ENCODE measurements at places on chromosomes 12 and 14.

GRCh38 chr14:56216626-56217379 lies 98.6 kb downstream of the PELI2 start:
- no peak for DNase-seq

GRCh38 chr12:57135527-57136326 lies 7.4 kb downstream of the LRP1 start:
- DNase-seq: no peak

- DNase-seq: no peak
Measured at GRCh38 chr12:58097741-58098140, 156.4 kb downstream of the ATP23 start.

GRCh38 chr12:20507711-20508110 lies 139.4 kb downstream of the PDE3A start:
- no peak for DNase-seq

- no peak for DNase-seq
Measured at GRCh38 chr14:55043528-55043927, 7.9 kb upstream of the MAPK1IP1L start.

GRCh38 chr12:97493731-97494130 lies 31.1 kb downstream of the RMST start:
- no peak for DNase-seq

DNA sequence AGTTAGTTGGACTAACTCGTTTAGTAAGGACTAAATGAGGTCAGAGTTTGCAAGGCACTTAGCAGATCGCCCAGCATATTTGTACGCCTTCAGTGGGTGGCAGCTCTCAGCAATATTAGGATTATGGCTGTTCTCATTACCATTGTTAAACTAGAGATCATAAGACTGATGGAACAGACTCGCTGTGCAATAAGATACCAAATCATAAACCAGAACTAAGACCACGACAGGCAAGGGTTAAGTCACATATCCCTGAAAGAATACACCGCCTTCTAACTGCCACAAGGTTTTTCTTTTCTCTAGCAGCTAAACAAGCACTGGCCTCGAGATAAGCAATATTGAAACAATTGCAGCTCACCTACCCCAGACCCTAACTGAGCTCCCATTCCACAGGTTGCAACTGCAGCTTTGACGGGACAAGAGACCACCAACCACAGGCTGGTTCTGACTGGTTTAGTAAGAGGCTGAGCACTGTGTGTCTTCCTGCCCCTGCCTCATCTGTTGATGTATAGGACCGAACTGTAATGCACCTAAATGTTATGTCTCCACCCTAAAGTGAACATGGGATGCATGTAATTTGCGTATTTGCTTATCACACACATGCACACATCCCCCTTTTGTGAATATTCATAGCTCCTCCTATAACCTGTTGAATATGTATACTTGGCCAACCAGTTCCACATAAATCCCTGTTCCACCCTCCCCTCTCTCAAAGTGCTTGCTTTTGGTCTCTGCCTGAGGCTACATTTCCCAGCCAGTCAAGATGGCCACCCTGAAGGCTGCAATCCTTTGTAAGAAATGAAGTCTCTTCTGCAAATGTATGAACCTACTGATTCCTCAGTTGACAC lies 153.2 kb downstream of the CALM1 start:
- DNase-seq: no peak

DNA sequence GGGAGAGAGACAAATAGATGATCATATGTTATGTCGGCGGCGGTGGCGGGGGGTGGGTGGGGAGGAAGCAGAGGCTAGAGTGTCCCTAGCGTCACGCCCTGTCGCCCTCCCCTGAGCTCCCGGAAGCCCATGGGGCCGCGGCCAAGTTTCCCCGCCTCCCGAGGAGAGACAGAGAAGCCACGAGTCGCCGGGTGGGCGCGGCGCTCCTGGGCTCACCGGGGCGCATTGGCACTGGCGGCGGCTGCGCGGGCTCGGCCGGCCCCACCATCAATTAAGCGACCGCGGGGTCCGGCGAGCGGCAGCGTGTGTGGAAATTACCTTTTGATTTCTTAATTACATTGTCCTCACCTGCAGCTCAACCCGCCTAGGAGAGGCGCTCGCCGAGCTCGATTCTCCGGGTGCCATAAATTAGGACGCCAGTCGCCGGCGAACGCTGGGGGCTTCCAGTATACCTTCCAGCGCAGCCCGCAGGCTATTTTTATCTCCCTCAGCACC lies 119.9 kb upstream of the LHX5 start:
- peak; percentile 48 for DNase-seq

DNA sequence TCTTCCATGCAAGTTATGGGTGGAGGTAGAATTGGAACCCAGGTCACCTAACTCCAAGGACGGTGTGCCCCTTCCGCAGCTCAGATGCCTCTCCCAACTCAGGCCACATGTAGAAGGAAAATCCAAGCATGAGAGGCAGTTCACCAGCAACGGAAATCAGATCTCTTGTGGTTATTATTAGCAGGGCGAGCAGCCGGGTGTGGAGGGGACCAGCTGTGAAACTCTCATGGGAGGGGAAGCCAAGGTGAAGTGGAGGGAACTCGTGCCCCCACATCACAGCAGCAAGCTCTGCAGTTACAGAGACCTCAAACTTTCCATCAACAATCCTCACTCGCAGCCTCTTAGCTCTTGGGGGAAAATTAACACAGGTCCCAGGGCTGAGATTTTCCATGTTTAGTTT lies 79.7 kb downstream of the KSR2 start:
- no peak for DNase-seq
